ENCODE measurements at places on chromosomes 2 and 18.

- DNase-seq: no peak
These were observed 388.1 kb upstream of the SLC14A2 start for GRCh38 chr18:45227001-45227742.

DNA sequence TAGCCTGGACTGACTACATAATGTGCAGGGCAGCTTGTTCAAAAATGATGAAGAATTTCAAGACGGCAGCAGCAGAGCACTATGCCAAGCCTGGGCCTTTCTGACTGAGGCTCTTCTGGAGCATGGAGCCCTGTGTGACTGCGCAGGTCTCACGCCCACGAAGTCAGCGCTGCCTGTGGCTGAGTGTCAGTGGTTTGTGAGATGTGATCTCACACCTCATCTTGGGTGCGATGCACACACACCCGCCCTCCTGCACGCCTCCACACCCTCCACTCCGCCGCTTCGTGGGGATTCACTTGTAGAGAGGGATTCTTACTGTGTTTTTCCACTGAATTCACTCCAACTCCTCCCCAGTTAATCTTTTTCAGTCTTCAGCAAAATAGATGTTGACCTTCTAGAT, 103.9 kb downstream of the VIT start:
- DNase-seq: no peak

DNA sequence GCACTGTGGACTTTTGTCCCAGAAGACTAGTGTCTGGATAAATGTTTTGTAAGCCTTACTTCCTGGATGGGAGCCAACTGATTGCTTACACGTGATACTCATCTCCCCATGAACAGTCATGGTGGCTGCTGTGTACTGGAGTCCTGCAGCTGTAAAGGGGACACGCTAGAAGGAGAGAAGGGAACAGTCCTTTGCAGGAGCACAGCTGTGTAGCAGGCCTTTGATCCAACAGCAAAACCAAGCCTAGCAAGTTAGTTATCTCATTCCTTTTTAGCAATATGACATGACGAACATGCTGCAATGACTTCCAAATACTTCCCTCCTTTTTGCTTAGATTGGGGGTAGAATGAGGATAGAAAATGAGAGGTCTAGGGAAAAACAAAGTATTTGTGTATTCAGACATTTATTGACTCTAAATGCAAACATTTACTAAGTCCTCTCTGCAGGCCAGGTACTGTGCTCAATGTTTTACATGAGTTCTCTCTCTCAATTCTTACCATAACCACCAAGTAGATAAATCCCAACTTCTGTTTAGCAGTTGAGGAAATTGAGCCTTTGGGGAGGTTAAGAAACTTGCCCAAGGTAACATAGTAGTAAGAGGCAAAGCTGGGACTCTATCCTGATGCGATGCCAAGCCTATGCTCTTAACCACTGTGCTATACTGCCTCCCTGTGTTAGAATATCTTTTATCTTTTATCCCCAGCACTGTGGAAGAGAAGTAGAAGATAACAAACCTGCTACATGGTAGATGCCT, 55.4 kb upstream of the CD28 start:
- peak; percentile 63 for DNase-seq

GRCh38 chr2:100257939-100258338, 64.4 kb downstream of the LONRF2 start:
- no peak for DNase-seq

DNA sequence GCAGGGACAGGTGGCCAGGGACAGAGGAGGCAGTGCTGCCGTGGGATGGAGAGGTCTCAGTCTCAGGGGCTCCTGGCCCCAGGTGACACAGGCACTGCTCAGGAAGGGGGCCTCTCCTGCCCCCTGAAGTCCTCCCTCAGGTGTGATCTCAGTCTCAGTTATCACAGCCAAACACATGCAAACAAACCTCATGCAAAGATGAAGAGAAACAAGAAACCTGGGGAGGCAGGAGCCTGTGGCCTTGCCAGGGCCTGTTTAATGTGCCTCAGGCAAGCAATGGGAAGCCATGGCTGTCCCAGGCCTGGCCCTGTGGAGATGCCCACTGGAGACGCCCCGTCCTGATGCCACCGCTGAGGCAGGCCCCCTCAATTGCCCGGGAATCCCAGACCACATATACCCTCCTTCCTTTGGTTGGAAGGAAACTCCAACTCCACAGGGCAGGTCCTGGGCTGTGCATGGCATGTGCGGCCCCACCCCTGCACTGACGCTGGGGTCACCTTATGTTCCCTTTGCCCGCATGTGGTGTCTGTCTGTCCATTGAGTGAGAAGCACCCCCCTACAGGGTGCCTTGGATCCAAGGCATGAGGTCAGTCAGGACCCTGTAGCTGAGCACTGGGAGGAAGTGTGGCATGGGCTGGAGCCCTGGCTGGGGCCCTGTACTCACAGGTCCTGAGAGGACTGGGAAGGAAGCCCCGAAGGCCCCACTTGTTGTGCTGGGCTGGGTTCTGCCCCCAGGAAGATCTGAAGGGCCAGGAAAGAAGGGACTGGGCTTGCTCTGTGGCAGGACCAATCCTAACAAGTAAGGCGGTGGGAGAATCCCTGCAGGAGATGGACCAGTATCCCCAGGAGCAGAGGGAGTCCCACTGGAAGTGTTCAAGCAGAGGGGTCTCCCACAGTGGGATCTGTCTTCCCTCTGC, 68.8 kb upstream of the RAB6C start:
- no peak for DNase-seq

DNA sequence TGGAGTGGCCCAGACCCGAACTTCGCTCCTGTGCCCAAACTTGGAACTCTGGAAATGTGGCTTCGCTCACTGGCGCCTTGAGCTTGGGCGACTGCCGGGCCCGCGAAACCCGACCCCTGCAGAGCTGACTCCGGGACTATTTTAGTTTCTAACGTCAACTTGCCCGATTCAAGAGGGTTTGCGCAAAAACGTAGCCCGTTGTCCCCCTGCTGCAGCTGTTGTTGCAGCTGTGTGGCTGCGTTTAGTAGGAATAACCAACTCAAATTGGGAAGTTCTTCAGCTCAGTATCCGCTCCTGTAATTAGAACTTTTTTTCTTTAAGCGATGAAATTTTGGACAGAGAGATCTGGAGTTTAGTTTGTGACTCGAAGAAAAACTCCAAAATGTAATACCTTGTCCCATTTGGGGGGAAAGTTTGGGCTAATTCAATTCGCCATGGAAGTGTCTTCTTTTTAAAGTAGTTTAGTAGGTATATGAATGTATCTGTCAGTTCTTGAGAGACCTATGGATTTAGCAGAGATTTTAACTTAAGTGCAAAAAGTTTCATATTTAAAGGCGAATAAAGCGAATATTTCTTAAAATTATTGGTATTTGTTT, 559 bp downstream of the MYL12A start:
- peak; percentile 65 for DNase-seq

- DNase-seq: no peak
These were observed 109.4 kb upstream of the SLC38A11 start for GRCh38 chr2:165064743-165065142.

GRCh38 chr18:68665628-68666027, 49.3 kb downstream of the TMX3 start:
- peak; percentile 3 for DNase-seq

DNA sequence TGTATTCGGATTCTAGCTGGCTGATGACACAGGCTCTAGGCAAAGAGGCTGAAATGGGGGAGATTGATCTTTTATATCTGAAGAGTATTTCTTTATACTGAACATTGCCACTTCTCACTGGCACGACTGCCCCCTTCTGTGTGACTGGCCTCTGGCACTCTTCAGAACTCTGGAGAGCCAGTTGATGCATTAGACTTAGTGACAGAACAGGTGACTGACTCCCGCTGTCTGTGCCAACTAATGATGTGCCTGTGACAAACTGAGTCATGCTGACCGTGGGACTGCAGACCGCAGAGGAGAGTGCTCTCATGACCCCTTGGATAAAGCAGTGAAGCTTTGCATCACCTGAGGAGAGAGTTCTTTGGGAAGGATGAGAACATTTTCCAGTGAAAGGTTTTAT, 14.4 kb downstream of the MGAT5 start:
- DNase-seq: no peak

DNA sequence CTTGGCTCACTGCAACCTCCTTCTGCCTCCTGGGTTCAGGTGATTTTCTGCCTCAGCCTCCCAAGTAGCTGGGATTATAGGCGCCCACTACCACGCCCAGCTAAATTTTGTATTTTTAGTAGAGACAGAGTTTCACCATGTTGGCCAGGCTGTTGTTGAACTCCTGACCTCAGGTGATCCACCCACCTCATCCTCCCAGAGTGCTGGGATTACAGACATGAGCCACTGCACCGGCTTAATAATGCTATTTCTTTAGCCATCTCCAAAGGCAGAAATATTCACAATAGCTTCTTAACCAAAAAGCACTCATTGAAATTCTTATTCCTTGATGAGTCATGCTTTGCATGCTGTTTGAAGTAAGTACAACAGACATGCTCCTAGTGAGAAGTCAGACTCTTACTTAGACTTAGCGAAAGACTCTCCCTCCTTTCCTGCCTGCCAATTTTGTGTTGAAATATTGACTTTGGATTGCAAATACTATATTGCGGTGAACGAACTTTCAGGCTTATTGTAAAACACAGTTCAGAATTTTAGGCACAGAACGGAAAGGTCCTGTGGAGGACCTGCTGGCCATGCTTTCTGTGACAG, 4.4 kb downstream of the ACTR3 start:
- peak; percentile 93 for DNase-seq

- DNase-seq: no peak
These were observed 51.4 kb upstream of the RIOK3 start for GRCh38 chr18:23401400-23402347.

- DNase-seq: no peak
These were observed 4.7 kb upstream of the KLHL30 start for GRCh38 chr2:238133499-238134392.

DNA sequence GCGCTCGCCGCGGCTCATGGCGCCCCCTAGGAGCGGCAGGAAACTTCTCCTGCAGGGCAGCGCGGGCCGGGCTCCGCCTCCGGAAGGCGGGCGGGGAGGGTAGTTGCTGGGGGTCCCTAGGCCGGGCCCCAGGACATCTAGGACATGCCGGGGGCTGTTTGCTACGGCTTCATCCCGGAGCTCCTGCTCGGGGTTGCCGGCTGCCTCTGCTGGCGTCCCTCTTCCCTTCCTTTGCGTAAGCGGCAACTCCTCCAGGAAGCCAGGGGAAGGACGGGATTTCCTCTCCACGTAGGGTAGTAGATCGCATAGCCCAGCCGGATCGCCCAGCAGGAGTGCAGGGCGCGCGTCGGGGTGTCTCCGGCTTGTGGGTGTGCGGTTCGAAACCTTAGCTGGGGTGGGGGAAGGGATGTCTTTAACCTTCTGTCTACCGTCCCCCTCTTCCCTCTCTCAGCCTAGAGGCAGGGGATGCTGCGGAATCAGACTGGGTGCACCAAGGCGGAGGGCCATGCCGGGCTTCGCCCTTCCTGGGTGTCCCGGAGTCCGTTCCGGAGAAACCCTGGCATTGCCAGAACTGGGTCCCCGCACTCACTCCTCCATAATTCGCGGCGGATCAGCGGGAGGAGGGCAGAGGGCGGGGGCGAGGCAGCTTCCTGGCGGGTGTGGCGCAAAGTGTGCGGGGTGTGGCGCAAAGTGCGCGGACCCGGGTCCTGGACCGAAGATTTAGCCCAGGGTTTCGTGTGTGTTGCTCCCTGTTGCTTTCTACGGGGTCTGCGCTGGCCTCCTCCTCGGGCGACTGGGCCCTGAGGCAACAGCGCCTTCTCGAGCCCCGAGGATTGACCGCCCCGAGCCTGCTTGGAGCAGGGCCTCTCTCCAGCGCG, 12.2 kb upstream of the SKOR2 start:
- no peak for DNase-seq

GRCh38 chr2:171346723-171347557, 86.8 kb downstream of the METTL8 start:
- no peak for DNase-seq

GRCh38 chr18:48926420-48926857, 24.3 kb downstream of the SMAD7 start:
- DNase-seq: no peak

DNA sequence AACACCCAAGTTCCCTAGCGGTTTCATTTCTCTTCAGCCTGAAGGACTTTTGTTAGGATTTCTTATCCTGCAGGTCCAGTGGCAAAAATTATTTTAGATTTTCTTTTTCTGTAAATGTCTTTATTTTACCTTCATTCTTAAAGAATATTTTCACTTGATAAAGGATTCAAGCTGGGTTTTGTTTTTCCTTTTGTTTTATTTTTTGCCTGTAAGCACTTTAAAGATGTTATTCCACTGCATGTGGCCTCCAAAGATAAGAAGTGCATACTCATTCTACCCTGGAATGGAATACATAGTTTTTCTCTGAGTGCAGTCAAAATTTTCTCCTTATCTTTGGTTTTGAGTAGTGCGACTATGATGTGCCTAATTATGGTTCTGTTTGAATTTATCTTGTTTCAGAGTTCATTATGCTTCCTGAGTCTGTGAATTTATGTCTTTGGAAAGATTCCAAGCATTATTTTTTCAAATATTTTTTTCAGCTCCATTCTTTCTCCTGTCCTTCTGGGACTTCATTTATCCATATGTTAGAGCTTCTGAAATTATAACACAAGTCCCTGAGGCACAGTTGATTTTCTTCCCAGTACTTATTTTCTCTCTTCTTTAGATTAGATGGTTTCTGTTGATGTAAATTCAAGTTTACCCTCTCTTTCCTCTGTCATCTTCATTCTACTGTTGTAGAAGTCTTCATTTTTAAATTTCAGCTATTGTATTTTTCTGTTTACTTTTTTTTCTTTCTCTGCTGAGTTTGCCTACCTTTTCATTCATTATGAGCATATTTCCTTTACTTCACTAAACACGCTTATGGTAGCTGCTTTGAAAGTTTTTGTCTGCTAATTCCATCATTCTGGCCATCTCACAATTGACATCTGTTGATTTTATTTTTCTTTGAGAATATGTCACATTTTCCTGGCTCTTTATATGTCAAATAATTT, 69.6 kb downstream of the MAPRE2 start:
- no peak for DNase-seq

GRCh38 chr2:40497251-40497859, 45.5 kb upstream of the SLC8A1 start:
- no peak for DNase-seq

- DNase-seq: peak; percentile 11
These were observed 13.6 kb downstream of the CCDC68 start for GRCh38 chr18:54945576-54946125.

DNA sequence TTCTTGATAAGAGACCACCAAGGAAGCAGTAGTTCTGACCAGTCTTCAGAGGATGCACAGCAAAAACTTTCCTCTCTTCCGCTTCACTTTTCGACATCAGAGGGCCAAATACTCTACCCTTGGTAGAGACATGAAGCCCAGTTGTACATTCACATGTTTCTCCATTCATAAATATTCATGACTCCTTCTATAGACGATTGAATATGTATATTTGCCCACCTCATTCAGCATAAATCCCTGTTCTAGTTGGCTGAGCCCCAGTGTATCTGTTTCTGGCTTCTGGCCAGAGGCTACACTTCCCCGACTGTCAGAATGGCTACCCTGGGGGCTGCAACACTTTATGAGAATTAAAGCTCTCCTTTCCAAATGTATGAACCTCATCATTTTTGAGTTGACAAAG, 258.5 kb downstream of the ASXL3 start:
- no peak for DNase-seq

DNA sequence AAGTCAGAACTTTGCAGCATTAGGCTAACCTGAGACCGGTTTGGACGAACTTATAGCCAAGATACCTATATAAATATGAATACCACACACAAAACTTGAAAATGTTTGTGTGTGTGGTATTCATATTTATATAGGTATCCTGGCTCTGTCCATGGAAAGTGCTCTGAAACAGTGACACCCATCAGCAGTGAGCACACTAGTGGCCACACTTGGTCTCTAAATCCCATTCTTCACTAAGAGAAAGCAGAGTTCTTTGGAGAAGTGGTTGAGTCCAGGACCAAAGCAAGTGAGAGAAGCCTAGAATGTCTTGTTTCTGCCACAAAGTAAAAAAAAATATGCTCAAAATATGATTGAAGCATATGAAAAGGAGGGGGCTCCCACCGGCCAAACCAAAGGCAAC, 146.5 kb downstream of the TWIST2 start:
- no peak for DNase-seq

Measured in NB4 (cell line).